ENCODE measurements at places on chromosomes 5 and 9. TPM values are rescaled to one million over a fixed set of nuclear protein-coding genes. Genes with fewer than 3 reads are reported as not detected.

The CCDC69 gene
- 8.4 TPM for total RNA-seq

GRCh38 chr5:131303537-131303936 is 39.7 kb downstream of the CDC42SE2 start:
- no peak for ATAC-seq

- no peak for ATAC-seq
Measured at GRCh38 chr5:153470736-153471135, 19.7 kb upstream of the GRIA1 start.

The NSG2 gene
- not detected for total RNA-seq

DNA sequence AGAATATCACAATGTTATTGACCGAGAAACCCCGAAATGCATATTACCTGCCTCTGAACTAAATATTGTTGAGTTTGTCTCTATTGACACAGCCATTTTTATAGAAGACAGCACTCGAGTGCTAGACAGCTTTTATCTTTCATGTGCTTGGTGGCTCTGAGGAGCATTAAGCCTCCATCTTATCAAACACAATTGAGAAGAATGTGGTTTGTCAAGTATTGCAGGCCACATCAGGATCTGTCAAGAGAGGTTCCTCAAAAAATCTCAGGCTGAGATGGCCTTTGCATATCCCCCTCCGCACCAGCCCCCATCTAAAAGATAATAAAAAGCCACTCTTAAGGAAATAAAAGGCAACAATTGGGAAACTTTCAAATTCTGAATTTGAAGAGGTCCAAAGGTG is 284.8 kb downstream of the DENND1A start:
- ATAC-seq: no peak

GRCh38 chr5:68365889-68366288 is 150.3 kb downstream of the PIK3R1 start:
- no peak for ATAC-seq

GRCh38 chr5:80686757-80687156 is 32.0 kb upstream of the DHFR start:
- ATAC-seq: no peak

- ATAC-seq: peak; percentile 43
Measured at GRCh38 chr5:68673106-68673822, 420.6 kb upstream of the SLC30A5 start.

DNA sequence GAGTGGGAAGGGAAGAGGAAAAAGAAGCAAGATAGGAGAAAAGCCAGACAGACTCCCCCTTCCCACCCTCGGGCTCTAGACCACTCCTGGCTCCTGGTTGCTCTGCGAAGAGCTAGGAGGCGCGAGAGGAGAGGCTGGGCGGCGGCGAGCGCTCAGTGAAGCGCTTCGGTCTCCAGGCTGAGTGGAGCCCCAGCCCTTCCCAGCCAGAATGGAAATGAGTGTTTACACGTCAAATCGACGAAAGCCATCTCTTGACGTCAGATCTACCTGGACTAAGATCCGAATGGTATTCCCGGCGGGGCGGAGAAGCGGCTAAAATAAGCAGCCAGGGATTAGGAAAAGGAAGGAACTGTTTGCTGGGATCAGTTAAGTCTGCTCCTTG is at the start of gene PCSK1:
PCSK1 (minus strand) TSS at position 183 of the 382 bp plus-strand sequence. CDS start 206 bp downstream, outside the sequence.
- ATAC-seq: no peak

DNA sequence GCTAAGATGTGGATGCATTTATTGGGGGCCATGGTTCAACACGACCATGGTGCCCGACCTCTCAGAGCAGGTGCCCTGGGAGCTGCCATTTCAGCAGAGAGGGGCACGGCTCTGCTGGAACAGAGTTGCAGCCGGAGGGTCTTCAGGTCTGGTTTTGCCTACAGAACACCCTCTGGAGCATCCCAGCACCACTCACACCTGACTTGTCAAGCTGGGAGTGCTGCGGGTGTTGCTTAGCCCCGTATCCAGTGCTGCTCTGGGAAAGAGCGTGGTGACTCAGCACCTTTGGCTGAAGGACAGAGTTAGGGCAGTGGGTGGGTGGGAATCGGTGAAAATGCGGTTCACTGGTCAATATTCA is 36.5 kb upstream of the IRX4 start:
- no peak for ATAC-seq

The IL3 gene
- total RNA-seq: not detected

DNA sequence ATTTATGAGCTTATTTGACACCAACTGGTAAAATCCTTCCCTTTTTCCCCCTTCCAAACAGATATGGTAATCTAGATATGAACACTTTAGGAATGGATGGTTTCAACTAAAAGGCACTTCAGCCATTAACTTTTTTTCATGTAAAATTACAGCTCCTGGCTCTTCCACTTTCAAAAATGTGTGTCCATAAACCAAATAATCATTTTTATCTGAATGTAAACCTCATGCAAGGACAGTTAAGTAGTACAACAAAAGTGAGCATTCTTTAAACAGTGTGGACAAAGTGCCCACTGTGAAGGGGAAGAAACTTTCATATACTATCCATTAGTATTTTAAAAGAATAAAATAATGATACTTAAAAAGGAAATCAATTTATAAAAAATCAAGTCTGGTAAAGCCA is 17.2 kb downstream of the RAB14 start:
- no peak for ATAC-seq

The TAF11L10 gene
- not detected for total RNA-seq

DNA sequence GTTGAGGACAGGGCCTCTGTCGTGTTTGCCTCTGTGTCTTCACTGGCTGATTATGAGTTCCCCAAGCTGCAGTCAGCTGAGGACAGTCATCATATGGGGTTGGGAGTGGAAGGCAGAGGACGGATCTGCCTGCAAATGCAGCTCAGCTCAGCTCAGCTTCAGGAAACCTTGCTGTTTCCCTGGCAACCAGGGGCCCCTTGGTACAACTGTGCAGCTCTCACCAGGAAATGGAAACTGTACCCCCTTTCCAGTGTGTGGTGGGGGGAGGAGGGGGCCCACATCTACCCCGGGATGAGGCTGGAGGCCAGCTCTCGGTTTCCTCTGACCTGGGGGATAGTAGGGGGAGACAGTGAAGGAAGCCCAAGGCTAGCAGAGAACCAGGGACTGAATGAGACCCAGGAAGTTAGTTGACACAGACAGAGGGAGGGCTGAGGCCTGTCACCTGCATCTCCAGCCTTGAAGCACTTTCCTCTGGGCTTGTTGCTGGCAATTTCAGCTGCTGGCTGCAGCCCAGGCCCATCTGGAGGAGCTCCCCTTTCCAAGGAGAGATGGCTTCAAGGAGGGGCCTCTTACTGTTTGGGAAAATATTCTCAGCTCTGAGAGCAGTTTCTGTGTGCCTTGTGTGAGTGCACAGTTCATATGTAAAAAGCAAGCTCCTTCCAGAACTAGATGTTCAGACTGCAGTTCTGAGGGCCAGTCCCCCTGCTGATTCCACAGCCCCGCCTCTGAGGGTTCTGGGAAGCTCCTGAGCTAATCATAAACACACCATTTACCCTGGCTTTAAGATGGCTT is 6.9 kb downstream of the ANXA6 start:
- peak; percentile 29 for ATAC-seq

DNA sequence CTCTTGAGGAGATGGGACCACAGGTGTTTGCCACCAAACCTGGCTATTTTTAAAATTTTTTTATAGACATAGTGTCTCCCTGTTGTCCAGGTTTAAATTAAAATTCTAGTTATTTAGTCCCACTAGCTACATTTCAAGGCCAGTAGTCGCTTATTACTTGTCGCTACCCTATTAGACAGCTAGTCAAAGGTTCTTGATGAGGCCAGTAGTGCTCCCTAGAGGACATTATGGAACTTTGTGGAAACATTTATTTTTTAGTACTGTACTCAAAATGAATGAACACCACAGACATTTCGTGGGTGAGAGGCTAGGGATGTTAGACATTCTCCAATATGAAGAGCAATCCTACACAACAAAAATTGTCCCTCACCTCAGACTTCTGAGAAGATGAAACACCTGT is 14.4 kb upstream of the GRXCR2 start:
- ATAC-seq: no peak

DNA sequence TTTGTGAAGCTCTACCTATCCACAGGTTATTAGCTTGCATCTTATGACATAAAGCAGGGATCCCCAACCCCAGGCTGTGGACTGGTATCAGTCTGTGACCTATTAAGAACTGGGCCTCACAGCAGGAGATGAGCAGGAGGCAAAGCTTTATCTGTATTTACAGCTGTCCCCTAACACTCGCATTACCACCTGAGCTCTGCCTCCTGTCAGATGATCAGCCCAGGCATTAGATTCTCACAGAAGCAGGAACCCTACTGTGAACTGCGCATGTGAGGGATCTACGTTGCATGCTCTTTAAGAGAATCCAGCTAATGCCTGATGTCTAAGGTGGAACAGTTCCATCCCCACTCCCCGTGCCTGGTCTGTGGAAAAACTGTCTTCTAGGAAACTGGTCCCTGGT is 19.7 kb downstream of the FBXW11 start:
- ATAC-seq: no peak

DNA sequence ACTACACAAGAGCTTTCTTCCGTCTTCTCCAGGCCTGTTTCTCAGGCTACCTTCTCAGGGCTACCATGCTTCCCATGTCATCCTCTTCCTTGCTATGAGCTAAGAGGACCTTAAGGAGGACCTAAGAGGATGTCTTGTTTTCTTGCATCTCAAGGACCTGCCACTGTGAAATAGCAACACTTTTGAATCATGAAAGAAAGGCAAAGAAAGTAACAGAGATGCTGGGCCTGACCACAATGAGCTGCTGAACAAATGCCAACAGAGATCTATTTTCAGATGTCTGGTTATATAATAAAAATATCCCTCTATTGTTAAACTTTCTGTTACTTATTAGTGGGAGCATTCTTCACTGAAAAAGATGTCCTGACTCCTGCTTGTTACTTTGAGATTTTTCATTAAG is 36.7 kb upstream of the ANXA1 start:
- no peak for ATAC-seq

- peak; percentile 80 for ATAC-seq
Measured at GRCh38 chr5:148998174-148998797, 64.6 kb downstream of the SH3TC2 start.

DNA sequence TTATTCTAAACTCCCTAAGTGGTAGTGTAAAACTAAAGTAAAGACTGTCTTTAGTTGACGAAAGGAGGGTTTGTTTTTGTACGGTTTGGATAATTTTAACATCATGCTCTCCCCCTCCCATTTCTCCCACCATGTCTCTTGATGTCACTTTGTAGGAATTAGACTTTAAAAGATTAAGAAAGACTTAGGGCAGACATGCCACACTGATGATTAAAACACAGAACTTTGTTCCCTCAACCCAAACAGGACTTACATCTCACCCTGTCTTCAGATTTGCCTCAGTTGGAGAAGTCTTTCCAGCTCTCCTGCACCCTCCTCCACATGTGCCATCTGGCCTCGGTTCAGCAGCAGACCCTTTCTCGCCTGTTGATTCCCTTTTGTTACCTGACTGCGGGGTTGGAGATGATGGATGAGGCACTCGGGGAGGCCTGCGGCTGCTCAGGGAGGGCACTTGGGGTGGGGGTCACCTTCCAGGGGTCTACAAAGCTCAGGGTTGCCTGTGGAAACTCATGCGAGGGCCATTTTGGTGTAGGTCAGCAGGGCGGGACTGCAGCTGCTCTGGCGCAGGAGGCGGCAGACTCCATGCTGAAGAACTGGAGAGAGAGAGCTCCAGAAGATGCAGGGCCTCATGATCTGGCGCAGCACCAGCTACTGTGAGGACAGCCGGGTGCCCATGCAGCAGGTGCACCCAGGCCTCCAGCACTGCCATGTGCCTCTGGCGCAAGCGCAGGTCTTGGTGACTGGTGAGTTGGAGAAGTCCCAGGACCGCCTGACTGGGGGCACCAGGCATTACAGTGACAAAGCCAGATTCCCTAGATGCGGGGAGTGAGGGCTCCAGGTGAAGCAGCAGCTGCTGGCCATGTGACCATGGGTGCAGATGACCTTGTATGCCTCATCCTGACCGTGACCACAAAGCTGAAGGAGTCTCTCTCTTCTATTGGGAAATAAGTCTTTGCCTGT is 24.5 kb upstream of the EXOC3 start:
- ATAC-seq: no peak

DNA sequence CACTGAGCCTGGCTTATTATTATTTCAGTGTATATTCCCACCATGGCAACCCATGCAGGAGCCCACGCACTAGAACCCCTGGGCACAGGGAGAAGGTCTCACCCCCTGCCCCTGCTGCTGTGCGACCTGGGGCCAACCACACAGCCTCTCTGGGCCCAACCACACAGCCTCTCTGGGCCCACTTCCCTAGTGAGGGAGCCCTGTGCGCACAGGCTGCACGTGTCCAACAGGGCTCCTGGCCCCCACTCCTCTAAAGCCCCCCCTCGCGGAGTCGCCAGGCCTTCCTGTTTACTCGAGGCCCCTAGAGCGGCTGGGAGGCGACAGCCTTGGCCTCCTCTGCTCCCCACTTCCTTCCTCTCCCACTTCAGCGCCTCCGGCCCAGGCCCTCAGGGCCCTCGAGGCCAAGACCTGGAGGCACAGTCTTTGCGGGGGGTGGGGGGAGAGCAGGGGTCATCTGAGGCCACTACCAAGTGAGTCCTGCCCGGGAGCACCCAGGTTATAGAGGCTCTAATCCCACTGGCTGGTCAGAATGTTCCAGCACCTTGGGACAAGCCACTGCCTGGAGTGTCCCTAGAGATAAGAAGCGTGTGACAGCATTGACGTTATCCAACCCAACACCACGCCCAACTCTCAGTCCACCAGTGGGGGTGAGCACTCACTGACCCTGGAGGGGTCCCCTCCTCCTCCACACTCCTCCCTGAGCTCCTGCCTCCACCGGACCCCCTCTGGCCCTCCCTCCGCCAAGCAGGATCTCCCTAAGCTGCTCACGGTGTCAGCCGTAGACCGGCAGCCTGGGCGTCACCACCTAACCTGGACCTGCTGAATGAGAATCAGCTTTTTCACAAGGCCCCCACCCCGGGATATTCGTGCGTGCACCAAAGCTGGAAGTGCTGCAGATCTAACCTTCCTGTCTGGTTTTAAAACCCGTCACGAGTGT is 7.9 kb upstream of the ENG start:
- peak; percentile 69 for ATAC-seq

DNA sequence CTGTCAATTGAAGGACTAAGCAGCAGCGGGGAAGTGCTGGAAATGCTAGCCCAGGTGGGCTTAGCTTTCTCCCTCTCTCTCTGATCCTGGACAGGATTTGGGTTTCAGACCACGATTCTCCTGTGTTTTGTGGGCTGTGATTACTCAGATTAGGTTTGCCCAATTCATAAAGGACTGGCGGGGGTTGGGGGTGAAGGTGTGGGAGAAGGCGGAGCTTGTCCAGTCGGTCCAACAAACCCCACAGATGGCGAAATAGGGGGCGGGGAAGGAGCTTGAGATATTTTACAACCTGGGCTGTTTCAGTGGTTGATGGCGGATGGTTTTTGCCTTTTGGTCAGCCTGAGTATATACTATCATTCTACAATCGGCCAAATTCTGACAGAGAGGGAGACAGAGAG is 35.2 kb downstream of the PCDHAC2 start:
- ATAC-seq: no peak

GRCh38 chr5:60960591-60960990 is 15.6 kb downstream of the NDUFAF2 start:
- no peak for ATAC-seq

DNA sequence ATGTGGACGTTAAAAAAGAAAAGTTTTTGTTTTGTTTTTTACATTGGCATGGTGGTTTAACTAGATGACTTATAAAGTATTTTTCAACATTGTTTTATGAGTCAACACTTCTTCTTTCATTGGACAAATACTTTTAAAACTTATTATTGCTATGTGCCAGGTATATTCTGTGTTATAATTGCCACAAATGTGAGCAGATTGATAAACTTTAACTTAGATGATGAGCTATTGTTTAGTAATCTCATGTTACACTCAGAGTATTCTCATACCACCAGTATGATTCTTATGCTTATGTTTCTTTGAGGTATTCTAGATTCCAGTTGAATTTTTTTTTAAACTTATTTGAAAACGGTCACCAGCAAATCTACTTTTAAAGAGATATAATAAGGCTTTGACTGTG is 60.3 kb downstream of the RASA1 start:
- ATAC-seq: no peak

All from esophagus mucosa (tissue), 1 donor.